Stimulated activated CD8-positive, alpha-beta memory T cell treated with anti-CD3 and anti-CD28 coated beads, Interleukin-7, amount 100 ng/mL, for 1 hour (primary cell): ENCODE measurements at places on chromosomes 3 and 15.

GRCh38 chr3:48715174-48715800, 1.7 kb downstream of the IP6K2 start:
- DNase-seq: no peak

- no peak for DNase-seq
Measured at GRCh38 chr3:74134831-74135230, 479.6 kb downstream of the CNTN3 start.

DNA sequence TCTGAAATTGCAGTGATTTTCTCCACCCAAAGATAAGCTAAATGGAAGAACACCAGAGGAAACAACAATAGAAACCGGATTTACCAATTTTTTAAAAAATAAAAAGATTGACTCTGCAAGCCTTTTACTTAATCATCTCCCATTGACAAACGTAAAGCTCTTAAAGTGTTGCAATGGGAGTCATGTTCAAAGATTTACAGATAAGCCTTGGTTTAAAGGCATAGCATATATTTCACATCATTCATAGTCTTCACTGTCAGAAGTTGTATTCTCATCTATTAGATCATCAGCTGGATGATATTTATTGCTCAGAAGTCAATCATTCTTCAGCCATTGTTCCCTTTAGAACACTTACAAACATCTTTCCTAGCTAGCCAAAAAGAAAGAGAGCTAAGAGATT, 397.6 kb downstream of the GBE1 start:
- DNase-seq: no peak

DNA sequence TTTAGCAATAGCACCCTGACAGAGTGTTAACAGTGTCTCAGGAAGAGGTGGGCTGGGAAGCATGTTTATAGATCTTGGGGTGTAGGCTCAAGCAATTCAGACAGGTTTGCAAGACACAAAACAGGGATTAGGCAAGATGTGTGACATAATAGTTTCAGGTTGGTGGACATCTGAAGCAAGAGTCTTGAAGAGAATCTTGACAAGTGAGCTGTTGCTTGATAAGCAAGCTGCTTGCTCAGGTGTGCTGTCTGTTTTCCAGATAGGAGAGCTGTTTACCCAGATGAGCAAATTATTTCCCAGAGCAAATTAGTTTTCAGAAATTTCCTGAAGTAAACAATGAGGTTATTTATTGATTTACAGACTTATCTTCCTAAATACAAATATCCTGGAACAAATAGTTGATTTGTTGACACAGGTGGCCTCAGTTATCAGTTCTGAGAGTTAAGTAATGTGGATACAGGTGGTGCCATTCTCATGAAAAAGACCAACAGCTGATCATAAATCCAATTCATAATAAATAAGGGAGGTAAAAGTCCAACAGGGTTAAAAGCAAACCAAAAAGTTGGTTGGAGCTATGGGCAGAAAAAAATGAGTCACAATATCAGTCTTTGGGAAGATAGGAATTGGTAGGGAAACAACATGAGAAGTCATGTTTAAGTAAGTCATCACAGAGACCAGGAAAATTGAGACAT, 437.3 kb downstream of the TBL1XR1 start:
- no peak for DNase-seq

DNA sequence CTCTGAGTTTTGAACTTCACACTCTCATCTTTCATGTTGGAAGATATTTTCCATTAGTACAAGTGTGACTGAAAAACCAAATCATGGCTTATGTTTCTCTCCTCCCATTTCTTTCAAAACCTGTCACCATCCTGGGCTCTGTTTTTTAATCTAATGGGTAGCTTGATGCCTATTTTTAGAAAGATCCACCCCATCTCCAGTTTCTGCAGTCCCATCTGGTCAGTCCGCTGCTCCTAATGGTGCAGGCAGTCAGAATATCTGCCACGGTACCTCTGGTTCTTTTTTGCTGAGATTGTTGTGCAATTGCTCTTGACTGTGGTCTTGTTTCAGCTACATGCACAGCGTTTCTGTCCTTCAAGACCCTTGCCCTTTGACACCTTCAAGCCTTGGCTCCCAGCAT, 240.9 kb upstream of the CADM2 start:
- no peak for DNase-seq
